ENCODE measurements at places on chromosomes 5 and 9. TPM values are rescaled to one million over a fixed set of nuclear protein-coding genes. Genes with fewer than 3 reads are reported as not detected.

TAS2R1 gene
- total RNA-seq = not detected

ELAVL2 gene
- not detected for total RNA-seq

ABLIM3 gene
- 91.3 TPM for total RNA-seq

GPRIN1 gene
- 4.5 TPM for total RNA-seq

MYO10 gene
- total RNA-seq = 37.0 TPM

PCDHA1 gene
- total RNA-seq = not detected

CDH9 gene
- total RNA-seq = 0.13 TPM

SPINK13 gene
- total RNA-seq = not detected

PDCD1LG2 gene
- total RNA-seq = 4.7 TPM

SLC38A9 gene
- total RNA-seq = 17.3 TPM

VAV2 gene
- total RNA-seq = 15.8 TPM

ODF2 gene
- total RNA-seq = 14.3 TPM

NMUR2 gene
- total RNA-seq = 0.24 TPM

CAVIN4 gene
- total RNA-seq = 1.9 TPM

PPP6C gene
- total RNA-seq = 32.9 TPM

HTR1A gene
- total RNA-seq = not detected

EQTN gene
- not detected for total RNA-seq

FOXI1 gene
- not detected for total RNA-seq

MRPL22 gene
- 39.6 TPM for total RNA-seq

ARL10 gene
- 5.7 TPM for total RNA-seq

BTNL9 gene
- total RNA-seq = not detected

TMEM232 gene
- total RNA-seq = 0.24 TPM

UNC5A gene
- total RNA-seq = 0.32 TPM

GABRA1 gene
- not detected for total RNA-seq

UGT3A2 gene
- total RNA-seq = not detected

PCDHGB2 gene
- 3.0 TPM for total RNA-seq

MEF2C gene
- 4.5 TPM for total RNA-seq

GPR21 gene
- not detected for total RNA-seq

TNC gene
- 46.0 TPM for total RNA-seq

SH3RF2 gene
- total RNA-seq = 2.5 TPM

PLEKHG4B gene
- 0.39 TPM for total RNA-seq

SLC6A7 gene
- not detected for total RNA-seq

AOPEP gene
- 11.1 TPM for total RNA-seq

C5orf52 gene
- total RNA-seq = not detected

MZB1 gene
- total RNA-seq = not detected

PTGES gene
- 47.7 TPM for total RNA-seq
